ENCODE measurements at places on chromosomes 2 and 18. TPM values are rescaled to one million over a fixed set of nuclear protein-coding genes. Genes with fewer than 3 reads are reported as not detected.

LYPD6 gene
- 0.07 TPM for total RNA-seq

MC5R gene
- total RNA-seq, result not detected

HOXD13 gene
- 0.15 TPM for total RNA-seq

PAIP2B gene
- total RNA-seq, result 0.23 TPM

TFPI gene
- 58.8 TPM for total RNA-seq

C2orf80 gene
- not detected for total RNA-seq

GPR75 gene
- 1.6 TPM for total RNA-seq

RAB6C gene
- total RNA-seq, result not detected

TMSB10 gene
- total RNA-seq, result 8,978 TPM

COL6A3 gene
- total RNA-seq, result 0.09 TPM

POU3F3 gene
- not detected for total RNA-seq

OR6B2 gene
- total RNA-seq, result not detected

SCG2 gene
- 1.4 TPM for total RNA-seq

LRRC30 gene
- total RNA-seq, result not detected

TUBA3E gene
- not detected for total RNA-seq

ATP6V1B1 gene
- 0.32 TPM for total RNA-seq

FER1L5 gene
- not detected for total RNA-seq

CAPN14 gene
- not detected for total RNA-seq

MYOM1 gene
- 0.25 TPM for total RNA-seq

MEP1B gene
- total RNA-seq, result 0.06 TPM

IFT172 gene
- total RNA-seq, result 8.3 TPM

EPB41L3 gene
- 0.44 TPM for total RNA-seq

CHRND gene
- total RNA-seq, result not detected

CXCR1 gene
- total RNA-seq, result not detected

INO80B gene
- total RNA-seq, result 55.9 TPM

DNER gene
- 7.0 TPM for total RNA-seq

DSG2 gene
- total RNA-seq, result 58.5 TPM

TXNDC2 gene
- total RNA-seq, result 0.12 TPM

CCDC121 gene
- total RNA-seq, result 2.4 TPM

CRYGD gene
- total RNA-seq, result not detected

RUFY4 gene
- total RNA-seq, result not detected

MOB4 gene
- total RNA-seq, result 38.8 TPM

TNS1 gene
- 5.3 TPM for total RNA-seq

Data from A549 treated with RU486 at 1 μM for 4 hours (cell line).